Ovary (tissue), 10 donors: ENCODE measurements at places on chromosomes 3 and 15.

GRCh38 chr15:34059476-34059875, 20.5 kb upstream of the AVEN start:
- no peak for DNase-seq

DNA sequence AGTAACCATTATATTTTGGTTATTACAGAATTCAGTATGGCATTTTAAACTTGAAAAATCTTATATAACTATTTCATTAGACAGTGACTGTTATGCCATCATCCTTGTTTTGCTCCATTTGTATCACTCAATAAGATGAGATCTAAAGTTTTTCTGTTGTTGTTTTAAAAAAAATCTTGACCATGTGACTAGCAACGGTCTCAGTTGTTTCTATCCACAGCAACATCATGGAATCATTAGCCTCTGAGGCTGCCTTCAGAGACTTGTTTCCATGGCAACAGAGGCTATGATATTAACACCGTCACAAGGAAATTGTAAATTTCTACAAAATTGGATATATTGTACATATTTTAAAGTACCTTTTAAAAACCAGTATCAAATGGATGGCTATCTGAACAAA, 129.8 kb downstream of the DLG1 start:
- DNase-seq, result no peak

DNA sequence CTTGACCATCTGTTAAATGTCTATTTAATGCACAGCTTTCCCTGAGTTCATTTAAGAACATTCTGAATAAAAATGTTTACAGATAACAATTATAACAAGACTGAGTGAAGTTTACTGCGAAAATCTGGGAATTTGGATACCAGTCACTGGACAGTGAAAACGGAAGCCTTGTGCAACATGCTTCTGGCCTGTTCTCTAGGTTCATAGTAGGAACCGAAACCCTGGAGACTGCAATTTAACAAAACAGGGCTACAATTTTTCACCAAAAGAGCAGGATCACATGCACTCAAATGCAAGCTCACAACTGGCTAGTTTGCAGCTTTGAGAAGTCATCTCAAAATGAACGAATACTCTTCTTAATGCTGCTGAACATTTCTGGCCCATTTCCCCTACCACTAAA, 435.9 kb downstream of the NR2F2 start:
- no peak for DNase-seq

DNA sequence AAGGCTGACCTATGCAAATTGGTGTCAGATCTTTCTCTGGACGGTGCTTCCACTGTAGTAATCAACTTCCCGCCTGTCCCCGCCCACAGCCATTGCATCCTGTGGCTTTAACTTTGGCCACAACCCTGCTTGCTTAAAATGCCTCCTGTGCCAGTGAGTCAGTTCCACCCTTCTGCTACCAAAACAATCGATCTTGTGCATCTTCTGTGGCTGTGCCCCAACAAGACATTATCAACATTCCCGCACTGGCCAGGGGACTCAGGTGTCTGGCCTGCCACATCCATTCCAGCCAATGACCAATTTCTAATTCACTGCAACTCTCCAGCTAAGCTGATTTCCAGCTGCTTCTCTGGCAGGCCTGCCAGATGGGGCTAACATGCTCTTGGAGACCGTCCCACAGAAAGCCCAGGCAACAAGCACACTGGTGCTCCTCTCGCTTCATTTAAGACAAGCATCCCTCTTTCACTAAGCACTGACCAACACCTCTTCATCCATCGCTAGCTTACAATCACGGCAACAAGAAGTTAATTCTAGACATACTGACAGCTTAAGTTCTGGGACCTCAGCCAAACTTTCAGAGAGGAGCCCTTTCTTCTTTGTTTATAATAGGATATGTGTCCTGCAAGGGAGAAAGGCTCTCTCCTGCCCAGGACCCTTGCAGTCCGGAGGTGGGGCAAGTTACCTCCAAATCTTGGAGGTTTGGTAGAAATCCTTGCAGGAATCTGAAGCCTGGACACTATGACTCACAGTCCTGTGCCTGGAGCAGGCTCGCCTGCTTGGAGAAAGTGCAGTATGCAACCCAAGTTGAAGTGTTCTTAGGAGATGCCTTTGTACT, 6.7 kb downstream of the CA12 start:
- DNase-seq, result no peak

- DNase-seq, result no peak
These were observed 57.7 kb downstream of the DUT start for GRCh38 chr15:48388910-48389309.

DNA sequence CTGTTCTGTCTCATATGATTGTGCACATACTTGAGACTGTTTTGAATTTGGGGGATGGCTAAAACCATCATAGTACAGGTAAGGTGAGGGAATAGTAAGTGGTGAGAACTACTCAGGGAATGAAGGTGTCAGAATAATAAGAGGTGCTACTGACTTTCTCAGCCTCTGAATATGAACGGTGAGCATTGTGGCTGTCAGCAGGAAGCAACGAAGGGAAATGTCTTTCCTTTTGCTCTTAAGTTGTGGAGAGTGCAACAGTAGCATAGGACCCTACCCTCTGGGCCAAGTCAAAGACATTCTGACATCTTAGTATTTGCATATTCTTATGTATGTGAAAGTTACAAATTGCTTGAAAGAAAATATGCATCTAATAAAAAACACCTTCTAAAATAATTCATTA, 5.1 kb downstream of the CCR5 start:
- DNase-seq, result no peak

DNA sequence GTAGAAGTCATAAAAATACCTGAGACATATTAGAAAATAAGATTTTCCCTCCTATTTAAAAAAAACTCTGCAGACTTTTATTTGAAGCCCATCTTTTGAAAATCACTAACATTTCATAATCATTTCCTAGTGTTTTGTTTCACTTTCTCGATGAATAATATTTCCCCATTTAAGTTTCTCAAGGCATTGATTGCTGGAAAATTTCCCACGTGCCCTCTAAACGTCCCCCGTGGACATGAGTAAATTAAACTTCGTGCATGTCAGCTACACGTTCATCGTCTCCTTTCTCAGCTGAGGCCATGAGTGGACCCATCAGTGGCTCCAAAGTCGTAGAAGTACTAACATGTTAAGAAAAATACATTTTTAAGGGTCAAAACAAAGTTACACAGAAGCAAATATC, 2.0 kb upstream of the TM2D3 start:
- DNase-seq, result no peak

DNA sequence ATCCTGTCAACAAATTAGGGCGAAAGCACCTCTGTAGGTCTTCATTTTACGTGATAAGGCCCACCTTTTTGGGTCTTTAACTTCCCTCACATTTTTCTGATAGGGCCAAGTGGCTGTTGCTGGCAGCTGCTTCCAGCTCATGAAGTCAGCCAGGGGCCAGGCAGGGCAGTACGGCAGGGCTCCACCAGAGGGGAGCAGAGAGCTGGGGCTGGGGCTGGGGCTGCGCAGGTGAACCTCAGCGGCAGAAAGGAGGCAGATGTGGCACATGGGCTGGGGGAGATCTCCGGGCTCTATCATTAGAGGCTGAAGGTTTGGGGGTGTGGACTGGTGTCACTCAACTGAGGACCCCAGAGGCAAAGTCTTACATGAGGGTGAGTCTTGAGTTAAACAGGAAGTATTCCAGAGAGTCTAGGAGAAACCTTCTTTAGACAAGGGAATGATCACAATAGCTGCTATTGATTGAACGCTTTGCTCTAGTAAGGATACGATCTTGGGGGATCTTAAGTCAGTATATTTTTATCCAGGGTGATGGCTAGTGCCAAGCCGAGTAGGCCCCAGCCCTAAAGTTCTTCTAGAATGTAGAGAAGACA, 62.8 kb upstream of the MEX3B start:
- no peak for DNase-seq

DNA sequence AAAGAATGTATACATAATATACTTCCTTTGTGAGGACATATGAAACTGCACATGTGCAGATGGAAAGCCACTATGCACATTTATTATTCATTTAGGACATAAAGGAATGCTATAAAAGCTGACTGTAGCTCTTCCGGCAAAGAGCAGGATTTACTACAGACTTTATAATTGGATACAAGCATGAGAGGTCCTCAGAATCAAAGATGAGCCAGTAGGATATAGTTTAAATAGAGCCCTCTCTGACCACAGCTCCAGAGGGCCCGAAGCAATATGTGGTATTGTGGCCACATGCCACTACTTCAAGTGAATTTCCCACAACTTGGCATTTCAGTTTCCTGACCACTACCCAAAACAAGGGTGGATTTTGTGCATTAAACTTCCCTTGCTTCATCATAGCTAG, 140.9 kb downstream of the ATP8B4 start:
- no peak for DNase-seq

GRCh38 chr3:133851266-133851906, 44.3 kb downstream of the RAB6B start:
- no peak for DNase-seq

- no peak for DNase-seq
These were observed 22.9 kb downstream of the EXOG start for GRCh38 chr3:38519000-38519399.

GRCh38 chr3:72114773-72115172, 329.8 kb upstream of the PROK2 start:
- no peak for DNase-seq

DNA sequence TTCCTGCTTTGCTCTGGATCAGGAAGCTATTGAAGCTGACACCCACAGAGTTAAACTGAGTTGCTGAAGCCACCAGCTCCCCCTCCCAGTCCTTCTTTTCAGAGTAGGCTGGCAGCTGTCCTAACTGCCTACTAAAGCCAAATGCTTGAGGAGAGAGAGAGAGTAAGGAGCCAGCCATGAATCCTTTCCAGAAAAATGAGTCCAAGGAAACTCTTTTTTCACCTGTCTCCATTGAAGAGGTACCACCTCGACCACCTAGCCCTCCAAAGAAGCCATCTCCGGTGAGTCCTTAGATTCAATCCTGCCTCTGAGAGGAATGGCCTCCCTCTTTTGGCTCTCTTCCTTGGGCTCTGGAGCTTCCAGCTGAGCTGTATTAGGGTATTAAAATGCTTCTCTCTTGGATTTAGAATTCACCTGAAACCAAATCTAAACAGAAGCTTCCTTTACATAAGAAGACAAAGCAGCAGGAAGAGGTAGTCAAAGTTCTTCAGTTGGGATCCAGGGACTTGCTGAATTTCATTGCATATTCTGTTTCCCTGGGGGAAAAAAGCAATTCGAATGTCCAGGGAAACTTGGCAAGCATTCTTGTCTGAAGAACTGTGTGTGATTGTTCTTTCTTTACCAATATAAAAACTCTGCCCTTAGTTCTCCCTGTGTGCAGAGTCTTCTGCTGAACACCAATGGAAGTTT, at the start of gene SLC15A2:
Gene SLC15A2, plus strand, starts transcription at position 101 of the 690 bp plus-strand sequence. Its CDS starts 76 bp downstream, at position 177.
- no peak for DNase-seq
